ENCODE measurements at places on chromosomes 7 and 10.

DNA sequence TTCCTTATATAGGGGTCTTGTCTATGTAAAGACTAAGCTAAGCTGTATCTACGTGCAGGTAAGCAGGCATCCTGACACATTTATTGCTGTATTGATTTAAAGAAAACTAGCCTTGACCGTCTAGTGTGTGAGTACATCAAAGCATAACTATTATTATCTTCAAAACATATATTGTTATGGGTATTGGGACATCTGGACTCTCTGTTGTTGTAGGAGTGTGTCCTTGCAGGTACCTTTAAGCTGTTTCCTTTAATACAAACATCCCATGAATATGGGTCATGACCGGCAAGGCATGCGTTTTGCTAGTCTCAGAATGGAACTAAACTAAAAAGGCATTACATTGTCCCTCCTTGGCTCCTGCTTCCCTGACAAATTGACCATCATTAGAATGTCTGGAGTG, 35.1 kb upstream of the AKR1E2 start:
- DNase-seq, result no peak

- no peak for DNase-seq
Measured at GRCh38 chr7:84924353-84924752, 262.5 kb downstream of the SEMA3D start.

DNA sequence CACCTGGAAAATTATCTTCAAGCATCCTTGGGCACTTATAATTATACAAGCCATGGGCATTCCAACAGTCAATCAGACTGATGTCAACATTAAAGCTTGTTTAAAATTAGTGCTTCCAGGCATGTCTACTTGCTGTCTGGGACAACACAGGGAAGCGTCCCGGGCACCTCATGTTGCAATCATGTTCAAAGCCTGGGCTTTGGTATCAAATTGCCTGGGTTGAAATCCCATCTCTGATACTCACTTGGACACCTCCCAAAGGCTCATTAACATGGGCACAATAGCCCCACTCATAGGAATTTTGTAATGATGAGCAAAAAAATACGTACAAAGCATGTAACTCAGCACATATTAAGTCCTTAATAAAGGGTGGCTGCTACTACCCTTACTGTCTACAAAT, 14.4 kb downstream of the AIFM2 start:
- DNase-seq, result no peak

GRCh38 chr7:100585511-100586265, at the start of gene LRCH4:
LRCH4 (minus strand) TSS chr7:100586129; CDS start chr7:100586100, 29 bp downstream.
- no peak for DNase-seq
